ENCODE measurements at places on chromosomes 1 and 21.

- DNase-seq = no peak
Measured at GRCh38 chr1:54984131-54984842, 3.9 kb downstream of the TMEM61 start.

GRCh38 chr1:170225781-170226530 is 80.2 kb downstream of the NTMT2 start:
- no peak for DNase-seq

GRCh38 chr1:1020415-1021009 is 592 bp downstream of the AGRN start:
- DNase-seq = no peak

DNA sequence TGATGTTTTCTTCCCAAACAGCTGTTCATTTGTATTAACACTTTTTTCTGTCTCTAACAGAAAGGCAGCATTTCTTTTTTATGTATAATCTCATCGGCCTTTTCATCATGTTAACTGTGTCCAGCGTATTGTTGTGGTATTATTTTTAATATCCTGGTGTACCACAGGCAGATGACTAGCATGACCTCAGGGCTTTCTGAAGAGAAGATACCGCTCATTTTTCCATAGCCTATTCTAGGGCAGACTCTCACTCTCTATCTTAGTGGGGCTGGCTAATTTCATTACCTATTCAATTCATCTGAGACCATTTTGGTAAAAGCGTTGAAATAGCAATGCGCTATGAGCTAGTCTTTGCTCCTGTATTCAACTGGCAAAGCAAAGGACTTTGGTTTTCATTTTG is 209.9 kb downstream of the SDCCAG8 start:
- DNase-seq = no peak

DNA sequence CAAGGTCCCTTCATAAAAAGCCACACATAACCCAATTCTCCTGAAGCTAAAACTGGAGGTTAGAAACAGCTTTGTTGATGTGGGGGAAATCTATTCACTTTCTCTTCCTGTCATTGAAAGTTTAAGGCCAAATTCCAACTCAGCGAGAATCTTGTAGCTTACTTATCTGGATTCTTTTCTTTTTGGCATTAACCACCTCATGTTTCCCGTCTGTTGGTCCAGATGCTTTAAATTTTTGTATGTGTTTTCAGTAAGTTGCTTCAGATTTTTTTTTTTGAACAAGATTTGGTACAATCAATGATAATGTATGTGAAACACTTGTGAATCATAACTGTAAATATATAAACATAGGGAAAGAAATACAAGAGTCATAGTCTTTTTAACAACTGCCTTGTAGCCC is 33.7 kb upstream of the NEK7 start:
- no peak for DNase-seq

DNA sequence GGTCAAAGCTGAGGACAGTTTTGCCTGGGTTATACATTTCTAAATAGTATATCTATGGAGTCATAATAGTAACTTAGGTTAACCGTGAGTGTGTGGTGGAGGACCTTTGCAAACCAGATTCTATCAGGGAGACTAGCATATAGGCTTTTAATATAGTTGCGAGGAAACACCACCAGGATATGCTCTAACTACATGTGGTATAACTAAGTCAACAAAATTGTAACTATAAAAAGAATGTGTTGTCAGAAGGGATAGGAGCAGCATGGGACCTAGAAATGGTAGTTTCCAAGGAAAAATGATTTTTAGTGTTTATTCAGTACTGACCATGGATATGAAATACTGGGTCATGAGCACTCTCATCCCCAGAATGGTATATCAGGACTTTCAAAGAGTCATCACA is 338.1 kb downstream of the TGFB2 start:
- DNase-seq = no peak

- DNase-seq = no peak
Measured at GRCh38 chr1:156809711-156810366, 6.8 kb downstream of the SH2D2A start.

DNA sequence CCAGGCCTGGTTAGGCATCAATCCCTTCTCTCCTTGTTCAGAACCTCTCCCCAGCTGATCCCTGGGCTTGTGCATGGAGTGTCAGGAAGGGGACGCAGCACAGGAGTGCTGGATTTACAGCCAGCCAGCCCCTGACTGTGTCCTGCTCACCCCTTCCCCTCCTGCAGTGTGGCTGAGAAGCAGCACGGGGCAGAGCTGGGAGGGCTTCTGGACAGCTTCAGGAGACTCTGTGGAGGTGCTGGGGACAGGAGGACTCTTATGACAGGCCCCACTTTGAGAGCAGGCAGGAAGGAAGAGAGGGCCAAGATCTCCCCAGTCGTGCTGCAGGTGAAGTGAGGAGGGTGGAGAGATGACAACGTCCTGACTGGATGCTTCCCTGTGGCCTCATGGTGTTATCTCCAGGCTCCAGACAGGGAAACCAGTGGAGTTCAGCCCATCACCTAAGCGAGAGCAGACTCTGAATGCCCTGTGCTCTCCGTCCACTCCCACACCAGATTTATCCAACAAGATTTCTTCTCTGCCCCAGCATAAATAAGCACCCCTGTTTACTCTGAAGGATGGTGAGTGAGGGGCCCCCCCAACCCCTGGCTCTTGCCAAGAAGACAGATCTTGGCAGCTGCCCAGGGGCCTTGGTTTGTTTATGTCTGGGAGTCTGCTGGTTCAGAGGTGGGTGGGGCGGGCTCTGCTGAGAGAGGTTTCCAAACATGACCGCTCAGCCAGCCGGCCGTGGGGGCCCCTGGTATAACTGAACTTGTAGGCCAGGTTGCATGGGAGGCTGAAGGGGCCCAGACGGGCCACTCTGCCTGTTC is 21.3 kb downstream of the TMCC2 start:
- DNase-seq = no peak

DNA sequence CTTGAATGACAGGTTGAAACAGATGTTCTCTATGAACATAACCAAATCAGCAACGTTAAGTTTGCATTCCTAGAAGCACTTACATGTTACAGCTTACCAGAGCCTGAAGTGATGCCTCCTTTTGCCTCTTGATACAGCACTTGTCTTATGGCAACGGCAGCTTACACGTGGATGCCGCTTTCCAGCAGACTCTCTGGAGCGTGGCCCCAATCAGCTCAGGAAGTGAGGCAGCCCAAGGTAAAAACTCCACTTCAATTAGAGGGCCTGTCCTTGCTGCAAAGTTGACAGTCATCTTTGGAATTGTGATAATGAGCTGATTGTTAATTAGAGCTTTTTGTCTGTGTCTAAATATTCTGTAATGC is 345.1 kb downstream of the RYR2 start:
- DNase-seq = no peak

DNA sequence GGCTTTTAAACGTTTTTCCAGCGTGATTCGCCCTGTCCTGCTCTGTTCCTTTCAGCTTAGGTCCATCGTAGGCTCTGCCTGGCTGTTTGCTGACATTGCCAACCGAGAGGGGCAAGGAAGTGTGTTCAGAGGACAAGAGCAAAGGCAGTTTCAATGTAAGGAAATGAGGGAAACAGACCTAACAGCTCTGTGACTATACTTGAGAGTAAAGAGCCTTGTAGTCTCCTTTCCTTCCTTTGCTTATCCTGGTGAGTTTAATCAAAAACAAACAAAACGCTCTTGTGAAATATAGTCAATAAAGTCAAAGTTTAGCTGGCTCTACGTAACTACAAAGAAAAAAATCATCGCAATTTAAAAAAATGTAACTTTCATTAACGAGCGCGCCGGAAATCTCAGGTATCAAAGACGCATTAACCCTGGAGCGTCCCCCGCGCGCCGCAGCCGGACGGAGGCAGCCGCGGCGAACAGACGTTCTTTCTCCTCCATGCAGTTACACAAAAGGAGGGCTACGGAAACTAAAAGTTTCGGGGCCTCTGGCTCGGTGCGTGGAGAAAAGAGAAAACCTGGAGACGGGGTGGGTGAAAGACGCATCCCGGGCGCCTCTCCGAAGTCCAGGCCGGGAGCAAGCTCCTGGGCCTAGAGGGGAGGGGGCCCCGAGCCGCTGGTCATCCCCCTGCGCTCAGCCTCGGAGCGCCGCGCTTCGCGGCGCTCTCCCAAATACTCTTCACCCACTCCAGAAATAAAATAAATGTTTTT is 617 bp upstream of the ADGRL2 start:
- no peak for DNase-seq

DNA sequence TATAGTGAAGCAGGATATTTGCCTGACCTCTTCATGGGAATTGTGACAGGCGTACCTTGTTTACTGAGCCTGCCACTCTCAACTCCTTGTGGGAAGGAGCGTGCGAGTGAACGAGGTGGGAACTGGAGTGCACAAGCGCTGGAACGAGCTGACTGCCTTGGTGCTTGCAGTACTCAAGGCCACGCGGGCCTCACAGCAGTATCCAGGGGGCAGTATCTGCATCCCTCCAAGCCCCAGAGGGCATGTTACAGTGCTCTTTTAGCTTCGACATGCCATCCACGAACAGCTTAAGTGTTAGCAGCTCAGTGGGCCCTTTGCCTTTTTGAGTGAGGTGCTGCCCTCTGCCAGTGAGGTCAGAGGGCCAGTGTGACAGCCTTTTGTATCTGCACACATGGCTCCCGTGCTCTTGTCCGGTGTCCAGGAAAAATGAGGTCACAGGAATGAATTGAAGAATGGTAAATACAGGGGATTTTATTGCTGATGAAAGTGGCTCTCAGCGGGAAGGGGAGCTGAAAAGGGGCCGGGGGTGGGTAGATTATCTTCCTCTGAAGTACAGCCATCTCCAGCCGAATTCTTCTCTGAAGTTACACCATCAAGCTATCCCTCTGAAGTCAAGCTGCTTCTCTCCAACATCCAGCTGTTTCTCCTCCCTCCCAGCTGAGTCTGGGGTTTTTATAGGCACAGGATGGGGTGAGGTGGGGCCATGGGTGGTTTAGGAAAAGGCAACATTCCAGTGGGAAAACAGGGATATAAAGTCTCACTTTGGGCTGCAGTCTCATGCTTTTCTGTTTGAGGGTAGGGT is 69.3 kb downstream of the EPB41 start:
- DNase-seq = no peak

- no peak for DNase-seq
Measured at GRCh38 chr1:192158181-192158580, at the start of gene RGS18. RGS18 (plus strand) TSS chr1:192158462; CDS start chr1:192158638, 176 bp downstream.

DNA sequence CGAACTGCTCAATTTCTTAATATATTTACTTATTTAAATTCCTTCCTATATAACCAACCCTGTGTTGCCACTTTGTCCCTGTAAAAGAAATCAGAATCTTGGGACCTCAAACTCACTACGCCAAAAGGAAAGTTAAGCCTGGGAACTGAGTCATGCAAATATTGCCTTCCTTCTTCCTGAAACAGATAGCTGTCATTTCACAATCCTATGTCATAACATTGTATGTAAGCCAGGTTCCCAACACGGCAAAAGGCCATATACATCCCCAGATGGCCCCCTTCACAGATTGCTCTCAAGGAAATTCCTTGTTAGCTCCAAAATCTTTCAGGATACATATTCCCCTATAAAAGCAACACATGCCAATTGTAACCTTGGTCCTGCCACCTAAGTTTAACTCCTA is 39.7 kb downstream of the C21orf91 start:
- no peak for DNase-seq

DNA sequence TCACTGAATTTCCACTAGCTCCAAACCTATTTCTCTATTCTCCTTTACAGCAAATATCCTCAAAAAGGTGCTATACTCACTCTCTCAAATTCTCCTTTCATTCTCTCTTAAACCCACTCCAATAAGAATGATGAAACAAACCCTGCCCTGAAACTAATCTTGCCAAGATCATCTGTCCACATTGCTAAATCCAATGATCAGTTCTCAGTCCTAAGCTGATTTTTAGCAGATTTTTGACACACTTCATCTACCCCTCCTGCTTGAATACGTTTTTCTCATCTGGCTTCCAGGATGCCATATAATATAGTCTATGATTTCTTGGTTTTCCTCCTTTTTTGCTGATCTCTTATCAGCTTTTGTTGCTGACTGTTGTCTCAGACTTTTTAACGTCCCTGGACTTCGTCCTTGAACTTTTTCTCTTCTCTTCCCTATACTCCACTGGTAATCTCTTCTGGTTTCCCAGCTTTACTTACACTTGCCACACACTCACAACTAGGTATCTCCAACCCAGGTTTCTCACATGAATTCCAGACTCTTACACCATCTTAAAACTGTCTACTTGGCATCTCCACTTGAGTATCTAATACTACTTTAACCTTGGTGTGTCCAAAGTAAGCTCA is 35.3 kb downstream of the RERE start:
- DNase-seq = no peak

- DNase-seq = no peak
Measured at GRCh38 chr1:94530373-94530878, 11.1 kb downstream of the F3 start.

DNA sequence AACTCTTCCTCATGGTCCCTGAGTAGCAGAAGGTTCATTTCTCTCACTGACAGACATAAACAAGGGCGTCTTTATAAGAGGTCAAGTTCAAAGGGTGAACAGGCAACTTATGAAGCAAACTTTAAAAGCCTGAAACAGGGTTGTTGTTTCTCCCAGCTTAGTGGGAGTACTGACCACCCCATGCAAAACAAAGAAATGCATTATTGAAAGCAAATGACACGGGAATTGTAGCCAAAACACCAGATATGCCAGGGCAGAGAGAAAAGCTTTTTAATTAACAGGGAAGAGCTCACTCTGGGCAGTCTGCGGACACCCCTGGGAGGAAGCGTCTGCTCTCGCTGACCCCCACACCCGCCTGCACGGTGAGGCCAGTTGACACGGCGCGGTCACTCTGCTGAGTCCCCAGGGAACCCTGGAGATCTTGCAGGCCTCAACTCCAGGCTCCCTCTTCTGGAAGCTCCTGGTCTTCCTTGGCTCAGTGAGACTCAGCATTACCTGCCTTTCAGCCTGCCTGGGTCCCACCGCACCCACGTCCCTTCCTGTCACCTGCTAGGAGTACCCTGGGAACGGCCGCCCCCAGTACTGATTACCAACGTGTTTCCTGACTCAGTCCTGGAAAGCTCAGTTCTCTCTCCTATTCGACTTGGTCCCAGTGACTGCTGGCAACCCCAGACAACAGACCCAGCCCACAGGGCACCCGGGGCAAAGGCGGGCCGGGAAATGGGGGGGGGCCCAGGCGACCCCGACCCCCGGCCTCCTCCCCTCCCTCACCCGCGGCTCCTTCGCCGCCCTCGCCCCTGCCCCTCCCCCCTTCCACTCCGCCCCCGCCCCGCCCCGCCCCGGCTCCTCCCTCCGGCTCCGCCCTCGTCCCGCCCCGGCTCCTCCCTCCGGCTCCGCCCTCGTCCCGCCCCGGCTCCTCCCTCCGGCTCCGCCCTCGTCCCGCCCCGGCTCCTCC is 972 bp downstream of the CFAP410 start:
- DNase-seq = peak; percentile 15

- DNase-seq = no peak
Measured at GRCh38 chr21:44442266-44443125, 12.8 kb upstream of the LRRC3 start.

GRCh38 chr1:41767534-41768525 is 150.9 kb downstream of the HIVEP3 start:
- DNase-seq = no peak

- DNase-seq = no peak
Measured at GRCh38 chr1:233960386-233960785, 55.9 kb downstream of the SLC35F3 start.

- no peak for DNase-seq
Measured at GRCh38 chr1:113783254-113784103, 24.2 kb upstream of the PHTF1 start.
